ENCODE measurements at places on chromosomes 4 and X.

DNA sequence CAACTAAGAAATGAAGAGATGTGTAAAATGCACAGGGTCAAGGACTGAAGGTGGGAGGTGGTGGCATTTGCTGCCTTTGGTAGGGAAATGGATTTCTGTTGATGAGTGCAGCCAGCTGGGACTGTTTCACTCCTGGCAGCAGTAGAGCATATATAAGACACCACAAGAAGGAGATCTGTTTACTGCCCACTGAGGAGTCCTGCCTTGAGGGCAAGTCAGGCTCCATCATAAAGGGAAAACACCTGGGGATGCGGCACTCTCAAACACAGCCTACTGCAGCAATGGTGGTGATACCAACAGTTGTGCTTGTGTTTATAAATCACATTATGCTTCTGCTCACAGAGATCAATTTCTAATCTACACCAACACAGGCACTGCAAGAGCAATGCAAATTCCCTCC is 222.1 kb downstream of the TACR3 start:
- DNase-seq, result no peak

DNA sequence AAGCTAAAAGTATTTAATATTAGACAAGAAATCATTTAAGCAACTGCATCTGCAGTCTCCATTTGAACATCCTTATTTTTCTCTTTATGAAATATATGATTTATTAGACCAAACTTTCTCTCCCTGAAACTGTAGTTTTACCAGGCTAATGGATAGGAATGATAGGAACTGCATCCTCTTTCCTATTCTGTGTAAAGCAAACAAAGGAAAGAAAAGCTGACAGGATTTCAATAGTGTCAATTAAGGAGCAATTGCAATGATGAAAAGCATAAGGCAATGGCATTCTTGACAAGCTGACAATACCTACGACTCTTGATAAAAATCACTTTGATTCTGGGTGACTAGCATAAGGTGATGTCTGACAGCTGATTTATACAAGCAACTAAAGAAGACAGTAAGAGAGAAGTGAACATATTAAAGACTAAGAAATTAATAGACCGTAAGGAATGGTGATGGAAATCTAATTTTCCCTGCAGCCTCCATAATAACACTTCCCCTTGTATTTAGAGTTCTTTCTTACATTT is 502.5 kb downstream of the TECRL start:
- no peak for DNase-seq

GRCh38 chrX:130636277-130636676 is 234.5 kb downstream of the RBMX2 start:
- DNase-seq, result no peak

- DNase-seq, result no peak
Measured at GRCh38 chr4:138426786-138427185, 184.6 kb upstream of the SLC7A11 start.

DNA sequence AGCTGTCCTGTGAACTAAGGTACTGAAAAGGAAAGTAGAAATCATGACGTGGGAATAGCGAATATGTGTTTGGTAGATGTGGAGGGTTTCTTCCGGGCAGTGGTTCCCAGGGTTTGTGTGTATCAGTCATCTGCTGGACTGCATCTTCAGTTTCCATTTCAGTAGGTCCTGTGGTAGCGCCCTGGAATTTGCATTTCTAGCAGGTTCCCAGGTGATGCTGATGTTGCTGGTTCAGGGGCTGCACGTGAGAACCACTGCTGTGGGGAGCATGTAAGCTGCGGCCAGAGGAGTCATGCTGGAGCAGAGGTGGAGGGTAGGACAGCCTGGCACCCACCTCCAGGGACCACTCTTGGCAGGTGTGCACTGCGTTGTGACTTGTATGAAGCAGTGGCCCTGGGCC is 47.1 kb downstream of the ARHGAP10 start:
- no peak for DNase-seq

- DNase-seq, result no peak
Measured at GRCh38 chr4:94334476-94334875, 8.2 kb downstream of the HPGDS start.

- DNase-seq, result no peak
Measured at GRCh38 chr4:75398501-75398900, 115.7 kb downstream of the RCHY1 start.

DNA sequence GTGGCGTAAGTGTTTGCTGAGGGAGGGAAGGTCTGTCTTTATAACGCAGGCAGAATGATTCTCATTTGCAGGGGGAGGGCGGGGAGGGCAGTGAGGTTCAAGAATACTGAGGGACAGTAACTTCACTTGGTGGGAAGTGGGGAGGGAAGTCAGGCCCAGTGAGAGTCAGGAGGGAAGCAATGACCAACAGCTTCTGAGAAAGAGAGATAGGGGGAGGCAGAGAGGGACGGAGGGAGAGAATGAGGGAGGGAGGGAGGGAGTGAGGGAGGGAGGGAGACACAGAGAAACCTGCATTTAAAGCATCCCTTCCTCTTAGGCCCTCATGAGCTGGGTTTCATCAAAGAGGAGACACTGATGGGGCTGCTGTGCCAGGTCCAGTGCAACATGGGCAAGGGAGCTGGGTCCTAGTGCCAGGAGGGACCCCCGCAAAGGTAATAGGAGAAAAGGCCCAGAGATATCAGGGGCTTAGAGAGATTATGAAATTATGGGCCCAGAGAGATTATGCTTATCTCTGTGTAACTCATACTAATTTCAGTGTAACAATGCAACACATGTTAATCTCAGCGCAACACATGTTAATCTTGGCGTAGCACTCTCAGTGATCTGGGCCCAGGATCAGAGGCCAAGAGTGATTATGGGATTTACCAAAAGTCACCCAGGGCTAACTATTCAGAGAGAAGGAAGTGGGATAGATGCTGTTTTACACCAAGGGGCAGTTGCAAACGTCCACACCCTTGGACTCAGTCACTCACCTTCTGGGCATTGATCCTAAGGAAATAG is 112.1 kb downstream of the DRD5 start:
- no peak for DNase-seq

GRCh38 chr4:4446434-4446833 is 59.5 kb downstream of the NSG1 start:
- no peak for DNase-seq

GRCh38 chrX:153768311-153769157 is 4.5 kb downstream of the PLXNB3 start:
- DNase-seq, result no peak

- no peak for DNase-seq
Measured at GRCh38 chr4:174365018-174365587, 81.4 kb downstream of the CEP44 start.

- no peak for DNase-seq
Measured at GRCh38 chrX:149916745-149917392, 12.5 kb upstream of the HSFX4 start.

- no peak for DNase-seq
Measured at GRCh38 chrX:149825424-149825823, 43.7 kb downstream of the MAGEA9 start.

- DNase-seq, result no peak
Measured at GRCh38 chrX:14501327-14501726, 28.0 kb upstream of the GLRA2 start.

GRCh38 chr4:71201057-71201456 is 137.8 kb upstream of the SLC4A4 start:
- no peak for DNase-seq

GRCh38 chrX:116756958-116757357 is 294.2 kb upstream of the CT83 start:
- DNase-seq, result no peak

DNA sequence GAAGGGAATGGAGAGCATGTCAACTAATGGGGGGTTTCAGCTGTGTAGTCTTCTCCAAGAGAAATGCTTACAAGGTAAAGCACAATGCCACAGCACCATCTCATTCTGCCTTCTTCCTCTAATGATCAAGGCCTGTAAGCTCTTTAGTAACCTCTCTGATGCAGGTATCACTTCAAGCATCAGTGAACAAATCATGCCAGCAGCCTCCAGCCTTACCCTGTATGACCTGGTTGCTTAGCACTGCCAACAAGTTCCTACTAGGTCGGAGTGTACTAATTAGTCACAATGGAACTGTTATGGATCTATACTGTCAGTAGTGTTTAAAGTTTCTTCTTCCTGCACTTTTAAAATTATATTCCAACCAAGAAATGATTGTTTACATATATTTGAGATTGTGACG is 197.7 kb downstream of the GRID2 start:
- no peak for DNase-seq
